Stimulated activated CD4-positive, alpha-beta T cell treated with anti-CD3 and anti-CD28 coated beads, Interleukin-2, amount 100 ng/mL, for 24 hours (primary cell): ENCODE measurements at places on chromosomes 12 and 14.

GRCh38 chr12:119857041-119857591 lies 20.0 kb downstream of the CIT start:
- DNase-seq: no peak

DNA sequence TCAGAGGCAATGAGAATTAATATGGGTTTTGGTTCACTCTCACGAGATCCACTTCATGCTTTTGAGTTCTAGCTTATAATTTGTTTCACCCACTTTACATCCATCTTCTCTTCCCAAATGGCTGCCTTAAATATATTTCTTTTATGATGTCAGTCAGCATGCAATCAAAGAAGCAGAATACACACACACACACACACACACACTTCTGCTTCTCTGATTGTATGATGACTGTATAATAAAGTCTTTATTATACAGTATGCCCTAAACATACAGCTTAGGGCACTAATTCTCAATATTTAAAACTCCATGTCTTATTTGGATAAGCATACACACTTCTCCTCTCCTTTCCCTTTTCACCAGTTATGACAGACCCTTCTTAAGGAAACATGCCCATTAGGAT lies 6.7 kb upstream of the ETV6 start:
- no peak for DNase-seq

DNA sequence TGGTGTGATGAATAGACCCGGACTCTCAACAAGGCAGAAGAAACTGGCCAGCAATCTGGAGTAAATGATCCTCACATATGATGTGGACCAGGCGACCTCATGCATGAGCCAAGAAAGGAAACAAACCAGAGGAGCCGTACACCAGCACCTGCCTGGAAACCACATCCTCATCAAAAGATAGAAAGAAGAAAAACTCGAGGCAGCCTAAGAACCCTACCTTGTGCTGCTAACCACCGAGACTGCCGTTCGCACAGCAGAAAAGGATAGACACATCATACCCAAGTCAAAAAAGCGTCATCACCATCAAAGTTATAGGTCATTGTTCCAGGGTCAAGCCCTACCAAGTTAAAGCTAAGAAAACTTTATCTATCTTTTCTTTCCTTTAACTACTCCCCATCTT lies 66.7 kb downstream of the RESF1 start:
- DNase-seq: peak; percentile 30

GRCh38 chr14:74414403-74415114 lies 11.5 kb downstream of the SYNDIG1L start:
- DNase-seq: no peak

DNA sequence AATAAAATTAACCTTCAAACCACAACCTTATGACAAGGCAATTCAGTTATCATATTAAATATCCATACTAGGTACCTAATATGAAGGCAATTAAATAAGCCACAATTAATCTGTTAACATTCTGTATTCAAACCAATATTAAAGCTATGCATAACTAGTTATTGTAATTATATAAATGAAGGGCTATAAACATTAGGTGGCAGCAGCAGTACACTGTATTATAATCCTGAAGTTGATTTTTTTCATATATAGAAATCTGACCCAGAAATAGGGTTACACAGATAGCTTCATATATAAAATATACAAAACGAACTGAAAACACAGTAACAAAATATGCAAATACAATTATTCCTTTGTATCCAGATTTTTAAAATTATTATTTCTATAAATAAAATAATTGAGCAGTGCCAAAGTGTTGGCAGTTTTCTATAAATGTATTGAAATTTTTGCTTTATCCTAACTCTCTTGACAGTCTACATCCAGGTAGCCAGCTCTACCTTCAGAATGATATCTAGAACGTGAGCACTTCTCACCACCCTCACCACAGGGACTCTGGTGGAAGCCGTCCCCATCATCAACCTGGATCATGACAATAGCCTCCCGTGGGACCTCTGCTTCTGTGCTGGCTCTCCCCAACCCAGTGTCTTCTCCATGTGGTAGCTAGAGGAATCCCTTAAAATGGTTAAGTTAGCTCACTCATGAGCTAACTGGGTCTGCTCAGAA lies 136.2 kb downstream of the MED13L start:
- DNase-seq: no peak

GRCh38 chr12:53218551-53219291 lies 11.7 kb upstream of the ITGB7 start:
- no peak for DNase-seq

DNA sequence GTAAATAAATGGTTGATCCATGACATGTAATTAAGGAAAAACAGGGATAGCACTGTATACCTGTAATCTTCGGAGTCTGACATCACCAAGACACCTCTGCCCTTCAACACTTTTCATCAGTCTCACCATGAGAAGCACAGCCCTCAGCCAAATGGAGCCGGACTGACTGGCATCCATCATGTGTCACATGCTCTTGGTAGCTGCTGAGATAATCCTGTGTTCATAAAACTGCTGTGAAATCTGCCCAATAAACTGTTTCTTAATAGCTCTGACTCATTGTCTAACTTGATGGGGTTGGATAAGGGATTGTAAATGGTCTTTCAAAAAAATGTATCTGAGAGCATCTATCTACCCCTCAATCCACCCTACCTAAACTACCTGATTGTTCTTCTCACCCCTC lies 33.6 kb downstream of the KCNH5 start:
- DNase-seq: no peak

DNA sequence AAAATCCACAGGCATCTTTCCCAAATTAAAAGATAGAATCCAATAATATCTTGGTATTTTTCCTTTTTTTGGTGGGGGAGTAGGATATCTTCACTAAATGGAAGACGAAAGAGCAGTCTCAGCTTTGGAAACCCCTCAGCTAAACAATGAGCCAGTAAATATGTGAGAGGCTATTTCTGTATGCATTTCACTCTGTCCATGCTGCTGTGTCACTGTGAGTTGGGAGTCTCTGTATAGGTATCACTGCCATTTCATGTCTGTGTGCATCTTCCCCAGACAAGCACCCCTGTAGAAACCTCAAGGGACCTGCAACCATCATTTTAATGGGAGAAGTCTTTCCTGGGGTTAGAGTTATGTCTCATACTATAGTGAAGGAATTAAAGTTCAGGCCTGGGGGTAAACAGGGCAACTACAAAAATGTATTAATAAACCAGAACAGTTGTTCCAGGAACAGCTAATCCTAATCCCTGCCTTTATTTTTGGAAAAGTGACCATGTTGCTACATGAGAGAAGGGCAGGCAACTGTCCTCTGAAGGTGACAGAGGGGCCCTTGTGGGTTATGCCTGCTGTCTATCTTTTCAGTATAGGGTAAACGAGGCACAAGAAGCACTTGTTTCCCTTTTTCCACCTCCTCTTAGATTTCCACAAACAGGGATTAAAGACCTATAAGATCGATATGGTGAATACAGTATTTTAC lies 11.3 kb upstream of the STAC3 start:
- DNase-seq: no peak
